Stimulated activated CD4-positive, alpha-beta T cell treated with anti-CD3 and anti-CD28 coated beads, Interleukin-1b, Interleukin-23, amount 100 ng/mL, for 4 hours (primary cell): ENCODE measurements at places on chromosomes 1 and 21.

GRCh38 chr1:46034601-46035516 is 97.6 kb downstream of the PIK3R3 start:
- DNase-seq: no peak

DNA sequence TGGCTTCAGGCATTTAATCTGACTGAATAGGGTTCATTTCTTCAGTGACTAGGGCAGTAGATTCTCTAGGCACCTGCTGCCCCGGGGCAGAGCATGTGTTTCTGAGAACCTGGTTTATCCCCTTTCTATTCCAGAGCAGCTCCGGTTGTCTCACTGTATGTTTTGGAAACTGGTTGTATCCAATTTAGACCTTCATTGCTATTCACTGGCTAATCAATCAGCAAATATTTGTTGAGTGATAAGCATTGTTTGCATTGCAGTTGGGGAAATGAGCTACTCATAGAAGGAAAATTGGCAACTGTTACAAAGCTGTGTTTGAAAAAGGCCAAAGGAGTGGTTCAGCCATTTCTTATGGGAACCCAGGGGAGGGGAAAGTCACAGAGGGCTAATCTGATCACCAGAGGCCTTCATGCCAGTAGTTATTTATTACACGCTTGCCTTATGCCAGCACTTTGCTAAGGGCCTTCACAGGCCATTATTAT is 2.9 kb downstream of the QSOX1 start:
- no peak for DNase-seq

- DNase-seq: no peak
These were observed 3.3 kb downstream of the DPH5 start for GRCh38 chr1:101022294-101022693.

- DNase-seq: no peak
These were observed 14.0 kb upstream of the SAMSN1 start for GRCh38 chr21:14560139-14560538.

GRCh38 chr1:234856845-234857245 is 246.9 kb upstream of the IRF2BP2 start:
- DNase-seq: no peak

- DNase-seq: no peak
These were observed 58.7 kb downstream of the PRDM16 start for GRCh38 chr1:3127738-3128137.

DNA sequence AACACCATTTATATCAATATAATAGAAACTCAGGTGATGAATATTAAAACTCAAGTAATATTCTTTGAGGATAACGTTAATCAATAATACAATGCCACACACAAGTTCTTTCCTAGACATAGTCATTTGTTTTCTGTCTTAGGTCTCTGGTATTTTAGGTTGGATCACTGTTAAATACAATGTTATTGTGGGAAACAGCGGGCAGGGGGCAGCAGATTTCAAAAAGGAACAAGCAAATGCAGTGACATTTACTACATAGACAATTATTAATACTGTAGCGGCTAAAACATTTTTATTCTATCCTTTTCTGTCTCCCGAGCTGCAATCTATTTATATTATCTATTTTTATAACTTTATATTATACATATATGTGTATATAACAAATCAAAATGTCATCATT is 186.4 kb upstream of the ZNHIT6 start:
- DNase-seq: peak; percentile 0

- DNase-seq: no peak
These were observed 547 bp upstream of the CHIA start for GRCh38 chr1:111290104-111290503.

DNA sequence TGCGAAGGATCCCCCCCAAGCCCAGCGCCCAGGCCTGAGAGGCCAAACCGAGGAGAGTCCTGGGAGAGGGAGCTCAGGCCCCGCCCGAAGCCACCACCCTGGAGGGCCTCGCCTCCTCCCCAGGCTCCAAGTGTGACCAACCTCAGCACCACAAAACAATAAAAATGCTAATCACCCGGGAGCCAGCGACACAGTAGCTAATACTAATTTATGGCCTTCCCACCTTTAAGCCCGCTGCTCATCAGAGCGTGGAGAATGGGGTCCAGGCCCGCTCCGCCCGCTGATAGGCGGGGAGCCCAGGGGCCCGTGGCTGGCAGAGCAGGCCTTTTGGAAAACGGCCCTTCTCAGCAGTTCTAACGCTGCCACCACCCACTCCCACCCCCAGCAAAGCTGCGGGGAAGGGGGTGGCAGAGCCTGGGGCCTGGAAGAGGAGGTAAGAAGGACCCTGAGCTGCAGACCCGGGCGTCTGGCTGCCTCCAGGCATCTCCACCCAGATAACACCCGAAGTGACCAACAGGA is 20.4 kb upstream of the TAS1R2 start:
- DNase-seq: no peak

- DNase-seq: no peak
These were observed 14.6 kb downstream of the SEMA6C start for GRCh38 chr1:151131701-151132334.

GRCh38 chr1:201436969-201437368 is 15.4 kb upstream of the TNNI1 start:
- no peak for DNase-seq

- no peak for DNase-seq
These were observed 205.6 kb upstream of the GJB5 start for GRCh38 chr1:34549199-34549598.

DNA sequence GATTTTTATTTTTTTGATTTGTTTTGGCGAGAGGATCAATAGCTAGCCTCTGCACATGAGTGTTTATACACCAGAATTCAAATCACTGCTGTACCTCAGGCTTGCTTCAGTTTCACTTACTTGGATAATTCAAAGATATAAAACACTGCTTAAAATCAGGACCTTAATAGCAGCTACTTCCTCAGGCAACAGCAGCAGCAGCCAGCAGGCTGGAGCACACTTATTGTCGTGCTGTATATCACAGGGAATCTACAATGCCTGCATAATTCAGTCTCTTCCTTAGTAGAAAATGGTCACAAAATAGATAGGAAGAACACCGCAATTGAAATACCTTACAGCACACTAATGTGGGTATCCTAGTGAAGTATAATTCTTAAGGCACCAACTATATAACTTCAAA is 497.3 kb downstream of the NEGR1 start:
- DNase-seq: no peak

DNA sequence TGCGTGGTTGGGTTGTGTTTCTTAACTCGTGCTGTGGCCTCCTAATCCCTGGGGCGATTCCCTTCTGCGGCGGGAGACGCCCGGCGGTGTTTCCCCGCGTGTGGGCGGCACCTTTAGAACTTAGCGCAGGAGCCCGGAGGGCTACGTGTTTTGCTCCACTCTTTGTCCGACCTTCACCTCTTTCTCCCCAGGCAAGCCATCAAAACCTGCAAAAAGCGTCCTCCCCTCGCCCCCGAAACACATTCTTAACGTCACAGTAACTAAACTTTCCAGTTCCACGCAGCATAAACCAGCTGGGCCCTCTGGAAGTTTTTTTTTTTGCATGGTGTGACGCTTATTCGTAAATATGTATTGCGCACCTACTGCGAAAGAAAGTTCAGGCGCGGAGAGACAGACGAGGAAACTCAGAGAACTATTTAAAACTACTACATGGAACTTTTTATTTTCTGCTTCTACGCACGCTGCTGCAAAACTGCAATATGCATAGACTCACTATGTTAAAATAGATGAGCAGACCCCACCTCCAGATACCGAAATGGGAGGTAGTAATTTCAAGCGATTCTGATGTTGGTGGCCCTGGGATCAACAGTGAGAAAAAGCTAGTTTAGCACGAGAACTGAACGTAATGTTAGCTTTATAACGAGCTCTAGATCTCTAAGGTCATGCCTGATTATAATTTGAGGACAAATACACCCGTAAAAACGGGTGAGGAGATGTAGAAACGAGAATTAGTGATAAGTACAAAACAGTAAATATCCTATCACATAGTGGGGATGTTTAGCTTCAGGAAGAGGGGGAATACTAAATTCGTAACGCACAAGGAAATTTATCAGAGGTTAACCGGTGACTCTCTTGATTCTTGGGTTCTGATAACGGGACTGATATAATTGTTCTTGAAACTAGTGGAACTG is 920 bp downstream of the MTR start:
- no peak for DNase-seq

DNA sequence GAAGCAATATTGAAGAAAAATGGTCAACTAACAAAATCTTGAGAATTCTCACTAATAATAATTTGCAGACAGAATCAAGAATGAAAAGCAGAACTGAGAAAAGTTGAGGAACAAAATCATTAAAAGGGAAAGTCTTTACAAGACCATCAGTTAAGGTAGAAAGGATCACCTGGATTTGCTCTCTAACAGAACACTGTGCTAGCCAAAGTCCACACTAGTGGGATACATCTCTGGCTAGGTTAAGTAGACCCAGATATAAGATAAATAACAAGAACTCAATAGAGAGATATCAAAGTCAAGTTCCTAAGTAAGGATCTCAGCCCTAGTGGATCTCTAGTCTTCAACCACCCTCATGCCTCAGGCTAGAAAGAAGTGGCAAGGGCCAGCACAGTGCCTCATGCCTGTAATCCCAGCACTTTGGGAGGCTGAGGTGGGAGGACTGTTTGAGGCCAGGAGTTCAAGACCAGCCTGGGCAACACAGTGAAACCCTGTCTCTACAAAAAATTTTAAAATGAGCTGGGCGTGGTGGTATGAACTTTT is 19.6 kb downstream of the IPP start:
- no peak for DNase-seq

GRCh38 chr1:32924881-32925344 is 23.7 kb upstream of the TMEM54 start:
- DNase-seq: no peak

DNA sequence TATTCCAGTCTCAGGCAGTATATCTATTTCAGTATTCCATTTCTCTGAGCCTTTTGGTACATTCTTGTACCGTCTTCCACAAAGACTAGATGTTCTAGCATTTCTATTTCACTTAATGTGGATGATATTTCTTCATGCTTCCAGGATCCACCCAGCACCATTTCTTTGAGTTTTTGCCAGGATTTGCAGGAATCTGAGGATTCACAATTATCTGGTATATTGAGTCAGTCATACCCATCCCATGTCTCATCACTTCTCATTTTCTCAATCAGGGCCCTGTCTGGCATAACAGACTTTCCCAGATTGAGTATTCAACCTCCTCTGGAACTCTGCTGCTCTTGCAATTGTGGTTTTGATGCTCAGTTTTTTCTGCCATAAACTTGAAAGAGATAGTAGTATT is 20.9 kb upstream of the COL11A1 start:
- no peak for DNase-seq

DNA sequence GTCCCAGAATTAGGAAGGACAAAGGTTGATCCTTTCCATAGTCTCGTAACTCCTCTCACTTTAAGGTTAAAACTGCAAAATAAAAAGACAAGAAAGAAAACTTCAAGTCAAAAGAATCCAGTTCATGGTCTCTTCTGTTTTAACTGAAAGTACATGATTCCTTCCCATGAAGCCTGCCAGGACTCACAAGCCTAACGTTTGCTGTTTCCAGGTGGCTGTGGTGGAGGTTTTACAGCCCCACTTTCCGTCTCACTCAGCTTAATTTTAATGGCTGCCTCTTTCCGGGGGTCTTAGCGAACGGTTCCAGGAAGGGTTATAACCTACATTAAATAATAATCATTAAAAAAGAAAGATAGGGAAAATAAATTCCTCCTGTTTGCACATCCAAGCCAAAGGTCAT is 136.8 kb upstream of the SPAG17 start:
- no peak for DNase-seq

- DNase-seq: peak; percentile 22
These were observed 556 bp downstream of the WDR77 start for GRCh38 chr1:111448482-111448917.

- no peak for DNase-seq
These were observed 58.9 kb upstream of the ARTN start for GRCh38 chr1:43874716-43875115.

DNA sequence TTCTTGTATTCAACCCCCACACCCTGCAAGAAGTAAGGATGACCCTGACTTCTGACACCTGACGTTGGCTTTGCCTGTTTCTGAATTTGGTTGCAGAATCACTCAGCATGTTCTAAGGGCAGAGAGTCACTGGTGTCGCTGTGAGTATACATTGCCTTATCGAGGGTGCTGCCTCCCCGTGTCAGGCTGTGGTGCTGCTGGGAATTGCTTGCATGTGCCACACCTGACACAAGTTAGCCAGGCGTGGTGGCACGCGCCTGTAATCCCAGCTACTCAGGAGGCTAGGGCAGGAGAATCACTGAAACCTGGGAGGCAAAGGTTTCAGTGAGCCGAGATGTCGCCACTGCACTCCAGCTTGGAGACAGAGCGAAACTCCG is 45.9 kb downstream of the WDR4 start:
- DNase-seq: peak; percentile 23

DNA sequence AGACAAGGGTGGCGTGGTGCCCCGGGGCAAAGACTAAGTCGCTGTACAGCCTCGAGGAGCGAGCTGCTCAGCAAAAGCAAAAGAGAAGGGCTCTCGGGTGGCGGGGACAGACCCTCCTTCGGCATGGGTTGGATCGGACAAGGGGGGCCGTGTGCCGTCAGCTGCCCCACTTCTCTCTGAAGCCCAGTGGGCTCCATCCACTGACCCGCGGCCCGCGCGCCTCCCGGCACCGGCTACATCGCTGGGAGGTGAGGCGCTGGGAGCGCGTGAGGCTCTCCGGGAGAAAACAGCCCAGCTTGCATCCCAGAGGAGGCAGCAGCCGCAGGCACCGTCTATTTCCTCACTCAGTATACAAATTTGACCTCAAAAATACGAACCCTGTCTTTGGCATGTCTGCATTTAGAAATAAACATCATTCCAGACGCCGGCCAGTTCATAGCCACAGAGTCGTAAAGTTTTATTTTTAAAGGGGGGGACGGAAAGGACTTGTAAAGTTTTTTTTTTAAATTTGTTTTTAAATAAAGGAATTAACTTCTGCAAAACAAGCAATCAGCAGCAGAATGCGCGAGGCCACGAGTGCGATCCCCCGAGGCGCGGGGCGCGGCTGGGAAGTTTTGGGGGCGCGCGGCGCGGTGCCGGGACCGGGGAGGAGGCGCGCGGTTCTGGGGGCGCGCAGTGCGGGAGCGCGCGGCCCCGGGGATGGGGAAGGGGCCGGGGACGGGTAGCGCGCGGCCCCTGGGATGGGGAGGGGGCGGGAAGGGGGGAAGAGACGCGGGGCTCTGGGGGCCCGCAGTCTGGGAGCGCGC is 689 bp upstream of the GPR137B start:
- no peak for DNase-seq

DNA sequence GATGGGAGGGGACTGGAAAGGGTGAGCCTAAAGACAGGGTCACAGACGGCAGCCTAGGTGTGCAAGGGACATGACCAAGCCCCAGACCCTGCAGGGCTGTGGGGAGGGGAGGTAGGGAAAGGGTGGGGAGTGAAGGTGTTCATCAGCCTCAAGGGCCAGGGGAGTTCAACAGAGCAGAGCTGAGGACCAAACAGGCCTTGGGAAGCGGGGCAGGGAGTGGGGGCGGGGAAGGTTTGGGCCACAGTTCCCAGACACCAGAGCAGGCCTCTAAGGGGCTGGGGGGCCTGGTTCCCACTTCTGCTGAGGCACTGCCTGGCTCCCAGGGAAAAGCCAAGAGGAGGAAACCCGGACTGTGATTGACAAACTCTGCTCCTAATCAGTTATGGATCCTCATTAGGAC is 456.3 kb downstream of the MATN1 start:
- DNase-seq: no peak

GRCh38 chr1:14254251-14254650 is 344.2 kb upstream of the KAZN start:
- no peak for DNase-seq

GRCh38 chr21:20661246-20661645 is 337.0 kb upstream of the NCAM2 start:
- DNase-seq: no peak
